Osteocyte (in vitro differentiated cells): ENCODE measurements at places on chromosomes 16 and 17. TPM values are rescaled to one million over a fixed set of nuclear protein-coding genes. Genes with fewer than 3 reads are reported as not detected.

GRCh38 chr17:76104896-76105231 is 1.3 kb upstream of the EXOC7 start:
- DNase-seq = no peak

GRCh38 chr16:56414366-56414765 is 11.0 kb downstream of the AMFR start:
- no peak for DNase-seq

GRCh38 chr16:47774661-47775060 is 313.5 kb downstream of the PHKB start:
- no peak for DNase-seq

- no peak for DNase-seq
These were observed 304.4 kb downstream of the FOXL1 start for GRCh38 chr16:86882586-86883280.

DNA sequence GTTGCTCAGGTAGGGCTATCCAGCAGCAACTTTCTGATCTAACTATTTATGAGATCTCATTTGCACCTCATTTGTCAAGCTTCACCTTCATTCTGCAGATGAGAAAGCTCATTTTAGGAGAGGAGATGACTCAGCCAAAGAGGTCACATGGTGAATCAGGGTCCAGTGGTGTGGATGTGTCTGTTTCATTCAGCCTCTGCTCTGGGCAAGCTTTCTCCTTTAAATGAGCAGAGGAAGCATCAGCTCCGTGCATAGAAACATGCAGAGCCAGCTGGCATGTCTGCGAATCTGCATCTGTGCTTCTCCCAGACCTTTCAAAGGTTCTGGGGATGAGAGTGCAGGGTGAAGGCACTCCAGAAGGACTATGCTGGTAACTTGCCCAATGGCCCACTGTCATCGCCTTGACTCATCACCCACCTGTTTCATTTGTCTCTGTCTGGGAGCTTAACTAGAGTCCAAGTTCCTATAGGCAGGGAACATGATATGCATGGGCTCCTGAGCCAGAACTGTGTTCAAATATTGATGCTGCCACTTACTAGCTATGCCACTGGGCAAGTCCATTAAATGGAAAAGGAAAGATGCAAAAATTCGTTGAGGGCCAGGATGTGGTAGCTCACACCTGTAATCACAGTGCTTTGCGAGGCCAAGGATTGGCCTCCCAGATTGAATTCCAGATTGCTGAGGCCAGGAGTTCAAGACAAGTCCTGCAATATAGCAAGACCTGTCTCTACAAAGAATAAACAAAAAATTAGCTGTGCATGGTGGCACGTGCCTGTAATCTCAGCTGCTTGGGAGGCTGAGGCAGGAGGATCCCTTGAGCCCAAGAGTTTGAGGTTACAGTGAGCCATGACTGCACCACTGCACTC is 67.1 kb upstream of the NLK start:
- DNase-seq = no peak

- DNase-seq = no peak
These were observed 257.0 kb upstream of the SDK2 start for GRCh38 chr17:73901249-73901648.

- no peak for DNase-seq
These were observed 1493.1 kb downstream of the CDH11 start for GRCh38 chr16:63628812-63629211.

DNA sequence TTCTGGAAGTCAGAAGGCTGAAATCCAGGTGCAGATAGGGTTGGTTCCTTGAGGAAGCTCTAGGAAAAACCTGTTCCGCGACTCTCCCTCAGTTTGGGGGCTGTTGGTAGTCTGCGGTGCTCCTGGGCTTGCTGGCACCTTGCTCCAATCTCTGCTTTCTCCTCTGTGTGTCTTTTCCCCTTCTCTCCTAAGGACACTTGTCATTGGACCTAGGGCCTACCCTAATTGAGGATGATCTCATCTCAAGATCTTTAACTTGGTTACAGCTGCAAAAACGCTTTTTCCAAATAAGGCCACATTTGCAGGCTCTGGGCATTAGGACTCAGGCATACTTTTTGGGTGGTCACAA is 12.9 kb upstream of the CACNG4 start:
- no peak for DNase-seq

DNA sequence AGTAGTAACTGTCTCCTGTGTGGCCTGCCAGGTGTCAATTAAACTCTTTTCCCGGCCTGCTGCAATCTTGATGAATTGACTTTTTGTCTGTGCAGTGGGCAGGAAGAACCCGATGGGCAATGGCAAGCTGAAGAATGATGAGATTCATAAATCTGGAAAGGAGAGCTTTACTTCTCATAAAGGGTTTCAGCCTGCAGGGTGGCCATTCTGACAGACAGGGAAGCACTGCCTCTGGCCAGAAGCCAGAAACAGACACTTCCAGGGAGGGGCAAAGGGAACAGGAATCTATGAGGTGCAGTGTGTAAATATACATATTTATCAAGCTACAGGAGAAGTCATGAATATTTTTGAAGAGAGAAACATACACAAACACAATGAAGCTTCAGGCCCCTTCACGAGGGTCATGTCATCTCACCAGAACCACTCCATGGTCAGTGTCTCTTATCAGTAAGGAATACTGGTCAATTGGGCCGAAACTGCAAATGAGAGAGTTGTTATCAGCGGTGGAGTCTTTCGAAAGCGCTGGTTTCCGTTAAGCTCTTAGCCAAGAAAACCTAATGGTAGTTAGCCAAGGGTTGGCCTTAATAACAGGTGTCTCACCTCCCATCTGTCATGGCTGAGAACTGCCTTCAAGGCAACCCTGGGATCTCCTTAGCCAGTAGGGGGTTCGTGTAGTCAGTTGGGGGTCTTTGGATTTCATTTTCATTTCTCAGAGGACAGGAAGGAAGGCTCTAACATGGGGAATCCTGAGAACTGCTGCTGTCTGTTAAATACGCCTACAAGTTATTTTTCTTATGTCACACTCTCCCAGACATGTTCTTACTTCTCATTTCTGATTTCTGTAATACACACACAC is 1.2 kb upstream of the NARF start:
- DNase-seq = no peak

DNA sequence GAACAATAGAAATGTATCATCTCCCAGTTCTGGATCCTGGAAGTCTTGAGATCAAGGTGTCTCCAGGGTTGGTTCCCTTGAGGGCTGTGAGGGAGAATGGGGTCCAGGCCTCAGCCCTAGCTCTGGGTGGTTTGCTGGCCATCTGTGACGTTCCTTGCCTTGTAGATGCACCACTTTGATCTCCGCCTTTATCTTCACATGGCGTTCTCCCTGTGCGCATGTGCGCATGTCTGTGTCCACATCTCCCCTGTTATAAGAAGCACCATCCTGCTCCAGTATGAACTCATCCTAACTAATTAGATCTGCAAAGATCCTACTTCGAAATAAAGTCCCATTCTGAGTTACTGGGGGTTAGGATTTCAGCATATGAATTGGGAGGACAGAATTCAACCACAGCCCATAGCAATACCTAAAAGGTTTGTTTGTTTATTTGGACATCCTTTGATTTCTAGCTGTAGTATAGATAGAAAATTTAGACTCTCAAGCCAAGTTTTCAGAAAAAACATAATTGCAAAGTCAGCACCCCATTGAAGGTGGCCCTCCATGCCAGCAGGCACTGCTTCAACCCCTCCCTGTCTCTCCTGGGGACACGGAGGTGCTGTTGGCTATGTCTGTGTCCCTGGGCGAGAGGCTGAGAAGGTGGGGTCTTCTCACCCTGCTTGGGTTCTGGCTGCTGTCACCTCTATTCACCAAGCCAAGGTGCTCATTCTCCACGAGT is 2.8 kb upstream of the TMEM238L start:
- DNase-seq = no peak

DNA sequence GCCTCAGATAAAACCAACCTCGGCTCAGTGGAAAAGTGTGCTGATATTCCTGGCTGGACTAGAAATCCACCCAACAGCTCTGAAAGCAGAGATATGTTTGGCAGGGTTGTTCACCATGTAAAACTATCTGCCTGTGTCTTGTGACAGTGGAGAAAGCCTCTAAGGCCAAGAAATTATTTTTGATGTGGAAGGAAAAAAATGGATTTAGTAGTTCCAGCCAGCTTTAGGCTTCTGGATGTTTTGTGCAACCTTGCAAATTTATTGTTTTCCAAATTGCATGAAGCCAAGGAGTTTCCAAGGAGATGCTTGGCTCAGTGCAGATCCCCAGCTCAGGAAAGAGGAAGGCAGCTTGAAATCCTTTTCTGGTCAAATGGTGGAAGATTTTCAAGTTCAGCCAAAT is 31.6 kb downstream of the TEKT5 start:
- no peak for DNase-seq

GRCh38 chr17:10316801-10317542 is 55.8 kb downstream of the MYH13 start:
- DNase-seq = no peak

- DNase-seq = no peak
These were observed 469.5 kb upstream of the RBFOX1 start for GRCh38 chr16:6863135-6863534.

GRCh38 chr17:74334393-74335039 is 8.5 kb downstream of the KIF19 start:
- DNase-seq = no peak

GRCh38 chr16:87542531-87543102 is 49.8 kb upstream of the ZCCHC14 start:
- DNase-seq = no peak

DNA sequence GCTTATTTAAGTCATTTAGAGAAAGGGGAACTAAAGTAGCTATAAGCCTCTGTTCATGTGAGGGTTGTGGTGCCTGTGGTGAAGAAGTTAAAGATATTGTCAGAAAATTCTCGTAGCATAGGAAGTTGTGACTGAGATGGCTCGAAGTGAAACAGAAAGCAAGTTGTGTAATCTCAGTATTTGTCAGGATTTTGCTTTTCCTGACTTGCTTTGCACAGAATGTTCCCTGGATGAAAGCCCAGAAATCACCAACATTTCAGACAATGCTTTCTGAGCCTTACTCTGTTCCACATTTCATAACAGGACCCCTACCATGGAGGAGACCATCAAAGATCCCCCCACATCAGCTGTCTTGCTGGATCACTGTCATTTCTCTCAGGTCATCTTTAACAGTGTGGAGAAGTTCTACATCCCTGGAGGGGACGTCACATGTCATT is 10.6 kb downstream of the CALCOCO2 start:
- DNase-seq = no peak

DNA sequence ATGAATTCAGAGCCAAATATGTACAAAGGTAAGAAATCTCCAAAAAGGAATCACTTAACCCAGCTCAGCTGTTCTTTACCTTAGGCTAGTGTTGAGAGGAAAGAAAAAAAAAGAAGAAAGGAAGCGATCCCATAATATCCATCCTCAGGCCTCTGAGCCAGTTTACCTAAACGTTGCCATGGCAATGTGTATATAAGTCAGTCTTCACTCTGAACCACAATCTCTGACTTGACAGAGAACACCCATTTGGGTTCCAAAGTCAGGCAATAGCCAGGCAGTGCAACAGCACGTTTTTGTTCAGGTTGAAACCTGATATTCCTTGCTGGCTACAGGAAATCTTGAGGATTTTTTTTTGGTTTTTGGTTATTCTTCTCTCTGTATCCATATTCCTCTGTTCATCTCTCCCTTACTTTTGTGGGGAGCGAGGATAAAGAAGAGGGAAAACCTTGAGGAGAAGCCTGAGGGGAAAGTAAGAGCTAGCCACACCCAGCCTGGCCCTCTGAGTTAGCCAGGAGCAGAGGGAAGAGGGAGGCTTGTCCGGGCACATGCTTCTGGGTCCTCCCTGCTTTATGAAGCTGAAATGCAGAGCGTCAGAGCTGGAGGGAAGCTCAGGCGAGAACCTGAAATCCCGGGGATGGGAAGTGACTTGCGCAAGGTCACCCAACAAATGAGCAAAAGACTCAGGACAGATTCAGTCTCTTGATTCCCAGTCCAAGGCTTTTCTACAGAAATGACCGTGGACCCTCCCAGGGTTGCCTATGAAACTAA is 152.7 kb downstream of the SOX9 start:
- no peak for DNase-seq

DNA sequence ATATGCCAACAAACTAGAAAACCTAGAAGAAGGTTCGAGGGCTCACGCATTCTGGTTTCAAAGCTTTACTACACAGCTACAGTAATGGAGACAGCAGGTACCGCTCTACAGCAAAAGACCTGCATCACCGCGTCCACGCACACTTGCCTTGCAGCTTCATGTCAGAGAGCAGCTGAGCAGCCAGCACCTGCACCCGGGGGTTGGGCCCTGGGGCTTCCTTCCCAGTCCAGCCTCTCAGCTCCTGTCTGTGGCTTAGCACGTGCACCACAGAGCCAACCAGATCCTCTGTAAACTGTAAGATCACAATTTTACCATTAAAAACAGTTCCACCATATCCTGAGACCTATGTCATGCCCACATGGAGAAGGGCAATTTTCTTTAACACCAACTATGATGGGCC is 15.3 kb downstream of the MEAK7 start:
- peak; percentile 42 for DNase-seq

GRCh38 chr17:1644493-1645206 is 882 bp downstream of the SCARF1 start:
- no peak for DNase-seq

- DNase-seq = no peak
These were observed 301.8 kb upstream of the MAF start for GRCh38 chr16:79902351-79902750.

Gene RAB26
- total RNA-seq = 2.0 and 3.4 TPM in 2 replicates

Gene GDE1
- total RNA-seq = 75.9 and 77.8 TPM in 2 replicates

Gene PNMT
- 1.9 and 2.4 TPM in 2 replicates for total RNA-seq

Gene IL21R
- 0.34 and 0.40 TPM in 2 replicates for total RNA-seq

Gene HSPB9
- total RNA-seq = not detected in 2 replicates

Gene KRT13
- not detected in 2 replicates for total RNA-seq

Gene KCNJ16
- not detected in 2 replicates for total RNA-seq

Gene SLC9A5
- 4.2 and 4.4 TPM in 2 replicates for total RNA-seq

Gene C17orf100
- total RNA-seq = 3.1 and 3.2 TPM in 2 replicates
